ENCODE measurements at places on chromosomes 7 and 10.

GRCh38 chr7:127504715-127505114 lies 80.7 kb downstream of the GCC1 start:
- no peak for DNase-seq

- DNase-seq, result no peak
Observed at GRCh38 chr7:142807855-142808460, 37.2 kb downstream of the PRSS2 start.

DNA sequence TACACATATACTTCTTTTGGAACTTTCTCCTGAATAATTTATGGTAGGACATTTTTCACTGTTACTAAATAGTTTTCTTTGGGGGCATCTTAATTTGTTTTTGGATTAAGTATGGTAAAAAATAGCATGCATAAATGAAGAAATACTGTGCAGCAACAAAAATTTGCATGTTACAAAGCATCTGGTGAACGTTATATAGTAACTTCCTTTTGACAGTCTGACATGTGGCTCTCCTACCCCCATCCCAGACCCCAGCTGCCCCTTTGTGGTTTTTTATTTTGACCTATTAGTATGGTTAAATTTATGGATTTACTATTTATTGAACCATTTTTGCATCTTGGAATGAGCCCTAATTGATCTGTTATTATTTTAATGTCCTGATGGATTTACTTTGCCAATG lies 9.9 kb downstream of the TASOR2 start:
- no peak for DNase-seq

- no peak for DNase-seq
Observed at GRCh38 chr7:84492098-84493034, 297.8 kb upstream of the SEMA3A start.

GRCh38 chr7:716222-716621 lies 10.3 kb upstream of the DNAAF5 start:
- DNase-seq, result no peak

DNA sequence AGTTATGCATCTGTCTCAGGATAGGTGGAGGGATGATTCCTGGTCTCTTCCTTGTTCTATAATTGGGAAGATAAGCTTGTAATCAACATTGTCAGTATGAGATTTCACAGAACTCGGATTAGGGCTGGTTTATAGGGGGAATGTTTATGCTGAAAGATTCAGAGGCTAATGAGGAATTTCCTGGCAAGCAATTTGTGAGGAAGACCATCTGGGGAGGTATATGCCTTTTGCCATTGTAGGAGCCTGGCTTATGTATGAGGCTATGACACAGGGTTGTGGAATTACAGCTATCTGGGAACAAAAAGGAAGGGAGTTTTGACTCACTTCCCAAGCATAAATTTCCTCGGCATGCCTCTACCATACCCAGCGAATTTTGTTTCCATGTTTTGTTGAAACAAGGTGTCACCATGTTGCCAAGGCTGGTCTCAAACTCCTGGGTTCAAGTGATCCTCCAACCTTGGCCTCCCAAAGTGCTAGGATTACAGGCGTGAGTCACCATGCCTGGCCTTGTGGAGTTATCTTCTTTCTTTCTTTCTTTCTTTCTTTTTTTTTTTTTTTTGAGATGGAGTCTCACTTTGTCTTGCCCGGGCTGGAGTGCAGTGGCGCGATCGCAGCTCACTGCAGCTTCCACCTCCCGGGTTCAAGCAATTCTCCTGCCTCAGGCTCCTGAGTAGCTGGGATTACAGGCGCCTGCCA lies 1.6 kb upstream of the COPS6 start:
- DNase-seq, result no peak

DNA sequence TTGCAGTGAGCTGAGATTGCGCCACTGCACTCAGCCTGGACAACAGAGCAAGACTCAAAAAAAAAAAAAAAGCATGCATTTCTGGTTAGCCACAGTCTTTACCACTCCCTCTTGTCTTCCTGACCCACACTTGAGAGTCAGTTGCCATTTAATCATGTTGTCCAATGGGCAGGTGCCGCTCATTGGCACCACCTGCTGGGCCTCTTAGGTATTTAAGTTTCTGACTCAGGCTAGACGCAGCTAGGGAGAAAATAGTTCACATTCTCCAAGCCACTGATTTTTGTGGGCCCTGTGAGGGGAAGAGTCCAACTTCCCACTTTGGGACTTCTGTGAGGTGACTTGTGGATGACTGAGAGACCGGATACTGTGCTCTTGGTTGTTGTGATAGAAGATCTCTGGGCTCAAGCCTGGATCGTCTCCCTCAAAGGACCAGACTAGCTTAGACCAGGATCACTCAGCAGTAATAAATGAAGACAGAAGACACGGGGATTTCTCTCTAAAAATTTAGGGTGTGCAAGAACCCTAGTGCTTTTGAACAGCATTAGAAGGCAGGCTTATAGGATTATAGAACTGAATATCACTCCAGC lies 26.8 kb upstream of the SORCS3 start:
- no peak for DNase-seq

GRCh38 chr10:20713420-20713819 lies 183.7 kb downstream of the NEBL start:
- DNase-seq, result no peak

GRCh38 chr7:25517906-25518305 lies 289.6 kb upstream of the NPVF start:
- no peak for DNase-seq

DNA sequence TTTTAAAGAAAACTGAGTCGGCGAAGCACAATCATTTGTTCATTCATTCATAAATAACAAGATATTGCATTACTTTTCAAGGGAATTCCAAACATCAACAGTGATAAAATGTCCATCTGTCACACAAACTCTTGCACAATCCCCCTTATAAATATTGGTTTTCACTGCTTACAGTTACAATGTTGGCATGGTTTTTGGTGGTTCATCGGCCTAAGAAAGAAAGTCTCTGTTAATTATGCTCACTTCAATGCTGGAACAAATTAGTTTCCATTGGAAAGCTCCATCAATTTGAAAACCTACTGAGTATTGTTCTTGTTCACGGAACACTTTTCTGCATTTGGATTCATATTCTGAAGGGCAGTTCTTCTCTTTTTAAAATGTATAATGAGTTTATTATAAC lies 188.5 kb downstream of the JAZF1 start:
- no peak for DNase-seq
